A549 treated with GW870086 at 1 μM for 4 hours (cell line): ENCODE measurements at places on chromosomes 7 and 10. TPM values are rescaled to one million over a fixed set of nuclear protein-coding genes. Genes with fewer than 3 reads are reported as not detected.

The ACBD7 gene
- 0.85 to 1.3 TPM (median 1.1 TPM) in 5 replicates for total RNA-seq

The JAKMIP3 gene
- 1.00 to 1.4 TPM (median 1.1 TPM) in 5 replicates for total RNA-seq

The ENO4 gene
- 0.13 to 0.54 TPM (median 0.18 TPM) in 4 of 5 replicates, not detected in the other for total RNA-seq

The NRCAM gene
- total RNA-seq = 66.0 to 105 TPM (median 95.4 TPM) in 5 replicates

The PAPOLB gene
- total RNA-seq = not detected in 5 replicates

The MAGI2 gene
- 0.21 to 0.45 TPM (median 0.36 TPM) in 5 replicates for total RNA-seq

The THSD7A gene
- 1.3 to 3.0 TPM (median 2.2 TPM) in 5 replicates for total RNA-seq

The FAM241B gene
- total RNA-seq = 16.7 to 19.2 TPM (median 17.2 TPM) in 5 replicates
